ENCODE measurements at places on chromosomes 12 and 14. TPM values are rescaled to one million over a fixed set of nuclear protein-coding genes. Genes with fewer than 3 reads are reported as not detected.

KRT2 gene
- total RNA-seq, result not detected

CFAP251 gene
- 7.9 TPM for total RNA-seq

ADAM21 gene
- 0.66 TPM for total RNA-seq

RERGL gene
- total RNA-seq, result not detected

RTL1 gene
- total RNA-seq, result not detected

EEA1 gene
- total RNA-seq, result 38.0 TPM

PAX9 gene
- total RNA-seq, result not detected

GRIP1 gene
- total RNA-seq, result 0.26 TPM

TAS2R14 gene
- total RNA-seq, result 2.1 TPM

CFAP73 gene
- not detected for total RNA-seq

APOF gene
- total RNA-seq, result not detected

PLBD2 gene
- 28.2 TPM for total RNA-seq

LTBR gene
- total RNA-seq, result 78.4 TPM

KRT6B gene
- not detected for total RNA-seq

TOMM20L gene
- total RNA-seq, result not detected

FAM90A1 gene
- total RNA-seq, result 0.33 TPM

AKAP3 gene
- 1.5 TPM for total RNA-seq

KRT74 gene
- total RNA-seq, result not detected

C14orf132 gene
- total RNA-seq, result 48.6 TPM

CLEC1A gene
- total RNA-seq, result not detected

ABHD4 gene
- total RNA-seq, result 20.5 TPM

AQP6 gene
- 0.17 TPM for total RNA-seq
